Breast epithelium (tissue), 4 donors: ENCODE measurements at places on chromosomes 16 and 17.

- peak; percentile 48 for DNase-seq
These were observed 99.8 kb upstream of the CDH5 start for GRCh38 chr16:66266436-66267291.

- DNase-seq: peak; percentile 74
These were observed 7.7 kb downstream of the CCL3L1 start for GRCh38 chr17:36188891-36189306.

DNA sequence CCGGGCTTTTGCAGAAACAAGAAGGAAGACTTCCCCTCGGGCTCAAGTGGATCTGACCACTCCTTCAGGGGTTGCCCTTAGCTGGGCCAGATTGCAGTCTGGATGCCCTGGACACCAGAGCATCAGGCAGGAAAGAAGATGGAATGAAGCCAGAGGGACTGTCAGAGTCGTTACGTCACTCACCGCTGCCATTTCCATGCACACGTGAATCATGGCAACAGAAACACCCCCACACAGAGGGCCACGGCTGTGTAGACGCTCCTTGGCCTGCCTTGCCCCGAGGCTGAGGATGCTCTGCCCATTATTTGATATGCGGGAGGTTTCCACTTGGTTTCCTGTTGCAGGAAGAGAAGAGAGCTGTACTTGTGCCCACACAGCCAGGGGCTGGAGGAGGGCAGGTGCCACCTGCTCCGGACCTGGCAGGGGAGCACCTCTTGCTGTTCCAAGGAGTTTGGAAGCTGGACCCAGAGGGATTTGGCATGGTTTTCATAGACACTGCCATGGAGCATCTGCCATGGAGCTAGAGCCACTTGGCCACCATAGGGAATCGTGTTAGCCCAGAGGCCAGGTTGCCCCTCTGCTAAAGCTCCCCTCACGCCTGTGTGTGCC lies 29.4 kb downstream of the RBFOX3 start:
- no peak for DNase-seq

DNA sequence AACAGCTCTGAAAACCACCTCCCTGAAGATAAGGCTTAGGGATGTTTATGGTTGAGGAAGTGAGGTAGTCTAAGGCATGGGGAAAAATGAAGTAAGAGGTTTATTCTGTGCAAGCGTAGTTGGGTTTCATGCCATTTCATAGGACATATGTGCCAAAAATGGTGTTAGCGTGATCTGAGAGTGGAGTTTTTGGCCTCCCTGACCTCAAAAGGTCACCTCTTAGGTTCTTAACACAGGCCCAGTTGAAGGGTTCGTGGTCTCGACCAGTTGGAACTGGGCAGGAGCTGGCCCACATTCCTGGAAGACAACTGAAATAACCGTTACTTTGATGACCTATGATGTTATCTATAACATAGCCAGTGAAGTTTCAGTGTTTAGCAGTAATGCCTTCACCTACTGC lies 57.0 kb downstream of the MRTFB start:
- no peak for DNase-seq

- DNase-seq: no peak
These were observed 274.5 kb downstream of the GRIN2A start for GRCh38 chr16:9907752-9908151.

GRCh38 chr16:86457501-86458148 lies 52.7 kb upstream of the FOXF1 start:
- no peak for DNase-seq

DNA sequence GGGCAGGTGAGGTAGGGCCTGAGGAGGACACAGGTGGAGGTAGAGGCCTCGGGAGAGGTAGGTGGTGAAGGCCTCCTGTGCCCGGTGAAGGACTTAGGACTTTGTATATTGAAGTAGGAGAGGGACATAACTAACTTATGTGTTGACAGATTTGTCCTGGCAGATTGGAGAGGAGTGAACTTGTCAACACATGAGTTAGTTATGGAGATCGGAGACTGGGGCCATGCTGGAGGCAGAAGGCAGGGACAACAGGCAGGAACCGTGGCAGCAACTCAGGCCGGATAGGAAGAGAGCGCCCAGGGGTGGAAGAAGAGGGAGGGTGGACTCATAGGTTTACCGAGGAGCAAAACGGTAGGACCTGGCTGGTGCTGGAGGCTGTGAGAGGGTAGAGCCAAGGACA lies 18.4 kb downstream of the GLP2R start:
- DNase-seq: no peak

DNA sequence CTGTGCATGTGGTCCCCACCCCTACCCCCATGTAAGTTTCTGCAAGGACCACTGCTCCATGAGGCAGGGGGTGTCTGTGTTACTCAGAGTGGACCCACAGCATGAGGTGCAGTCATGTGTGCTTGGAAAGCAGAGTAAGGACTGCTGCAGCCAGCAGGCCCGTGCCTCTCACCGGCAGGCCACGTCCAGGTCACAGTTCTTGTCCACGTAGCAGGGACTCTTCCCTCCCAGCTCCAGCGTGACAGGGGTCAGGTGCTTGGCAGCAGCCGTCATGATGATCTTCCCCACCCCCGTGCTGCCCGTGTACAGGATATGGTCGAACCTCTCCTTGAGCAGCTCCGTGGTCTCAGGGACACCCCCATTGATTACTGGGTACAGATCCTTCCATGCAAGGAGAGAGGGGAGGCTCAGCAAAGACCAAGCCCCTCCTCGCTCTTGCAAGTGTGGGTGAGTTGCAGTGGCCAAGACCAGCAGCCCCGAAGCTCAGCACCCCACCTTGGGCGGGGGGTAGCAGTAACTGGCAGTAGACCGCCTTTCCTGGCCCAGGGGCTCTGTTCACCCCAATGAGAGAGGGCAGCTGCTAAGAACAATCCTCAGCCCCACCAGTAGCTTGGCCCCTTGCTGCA lies 6.2 kb downstream of the ALDH3A1 start:
- no peak for DNase-seq

GRCh38 chr17:73365301-73365874 lies 53.6 kb upstream of the CDC42EP4 start:
- DNase-seq: no peak

GRCh38 chr17:40345161-40345993 lies 19.2 kb downstream of the GJD3 start:
- peak; percentile 75 for DNase-seq

GRCh38 chr16:79100447-79100846 lies 500.1 kb downstream of the MAF start:
- DNase-seq: no peak

GRCh38 chr17:30173649-30174048 lies 57.0 kb downstream of the NSRP1 start:
- no peak for DNase-seq

DNA sequence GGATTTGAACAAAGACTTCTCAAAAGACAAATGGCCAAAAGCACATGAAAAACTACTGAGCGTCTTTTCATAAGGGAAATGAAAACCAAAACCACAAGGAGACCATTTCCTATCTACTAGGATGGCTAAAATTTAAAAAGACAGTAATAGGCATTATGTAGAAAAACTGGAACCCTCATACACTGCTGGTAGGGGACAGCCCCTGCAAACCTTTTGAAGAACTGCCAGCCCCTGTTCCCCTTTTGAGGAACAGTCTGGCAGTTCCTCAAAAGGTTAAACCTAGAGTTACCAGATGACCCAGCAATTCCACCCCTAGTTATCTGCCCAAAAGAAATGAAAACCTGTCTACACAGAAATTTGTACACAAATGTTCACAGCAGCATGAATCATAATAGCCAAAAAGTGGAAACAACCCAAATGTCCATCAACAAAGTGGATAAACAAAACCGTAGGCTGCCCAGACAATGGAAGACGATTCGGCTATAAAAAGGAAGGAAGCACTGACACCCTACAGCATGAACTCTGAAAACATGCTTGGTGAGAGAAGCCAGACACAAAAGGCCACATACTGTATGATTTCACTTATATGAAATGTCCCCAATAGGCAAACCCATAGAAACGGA lies 22.9 kb downstream of the CDIP1 start:
- DNase-seq: no peak

- DNase-seq: peak; percentile 72
These were observed 79.7 kb upstream of the NOL11 start for GRCh38 chr17:67637901-67638641.

DNA sequence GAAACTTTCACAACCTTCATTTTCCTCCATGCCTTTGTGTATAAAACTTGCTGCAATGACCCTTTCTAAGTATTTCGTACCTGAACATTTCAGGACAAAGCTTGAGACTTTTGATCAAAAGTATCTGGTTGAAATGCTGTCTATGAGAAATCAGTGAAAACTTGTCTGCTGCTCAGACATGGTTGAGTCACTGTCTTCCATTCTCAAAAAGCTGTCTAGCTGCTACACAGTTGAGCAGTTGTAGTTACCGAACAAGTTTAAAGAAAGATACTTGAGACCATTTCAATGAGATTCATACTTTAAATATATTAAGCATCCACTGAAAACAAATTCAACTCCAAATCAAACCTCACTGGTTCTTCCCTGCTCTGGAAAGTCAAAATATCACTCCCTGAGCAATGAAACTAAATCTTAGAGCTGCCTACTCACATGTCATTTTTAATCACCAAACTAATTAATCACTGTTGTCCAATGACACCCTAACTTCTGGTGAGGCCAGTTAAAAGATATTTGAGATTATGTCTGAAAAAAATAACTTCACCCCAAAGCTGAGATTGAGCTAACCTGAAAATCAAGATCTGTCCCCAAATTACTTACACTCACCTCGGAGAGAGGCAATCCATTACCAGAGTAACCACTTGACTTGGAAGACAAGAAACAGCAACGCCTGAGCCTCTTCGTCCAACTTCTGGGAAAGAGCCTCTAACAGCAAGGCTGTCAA lies 488 bp downstream of the TMEM100 start:
- no peak for DNase-seq

DNA sequence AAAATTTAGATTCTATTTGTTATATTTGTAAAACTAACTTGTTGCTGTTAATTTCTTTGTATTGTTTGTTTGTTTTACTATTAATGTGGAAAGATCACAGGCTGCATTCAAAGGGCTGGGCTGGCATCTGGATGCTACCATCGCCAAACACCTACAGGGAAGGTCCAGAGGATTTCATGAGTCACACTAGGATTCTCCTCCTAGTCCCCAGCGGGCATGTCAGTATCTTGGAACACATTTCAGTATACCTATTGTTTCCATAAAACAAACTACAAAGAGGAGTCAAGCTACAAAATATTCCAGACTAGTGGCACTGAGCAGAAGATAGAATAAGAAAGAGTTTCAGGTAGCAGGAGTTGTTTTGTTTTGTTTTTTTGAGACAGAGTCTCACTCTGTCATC lies 55.3 kb downstream of the NOG start:
- DNase-seq: no peak

DNA sequence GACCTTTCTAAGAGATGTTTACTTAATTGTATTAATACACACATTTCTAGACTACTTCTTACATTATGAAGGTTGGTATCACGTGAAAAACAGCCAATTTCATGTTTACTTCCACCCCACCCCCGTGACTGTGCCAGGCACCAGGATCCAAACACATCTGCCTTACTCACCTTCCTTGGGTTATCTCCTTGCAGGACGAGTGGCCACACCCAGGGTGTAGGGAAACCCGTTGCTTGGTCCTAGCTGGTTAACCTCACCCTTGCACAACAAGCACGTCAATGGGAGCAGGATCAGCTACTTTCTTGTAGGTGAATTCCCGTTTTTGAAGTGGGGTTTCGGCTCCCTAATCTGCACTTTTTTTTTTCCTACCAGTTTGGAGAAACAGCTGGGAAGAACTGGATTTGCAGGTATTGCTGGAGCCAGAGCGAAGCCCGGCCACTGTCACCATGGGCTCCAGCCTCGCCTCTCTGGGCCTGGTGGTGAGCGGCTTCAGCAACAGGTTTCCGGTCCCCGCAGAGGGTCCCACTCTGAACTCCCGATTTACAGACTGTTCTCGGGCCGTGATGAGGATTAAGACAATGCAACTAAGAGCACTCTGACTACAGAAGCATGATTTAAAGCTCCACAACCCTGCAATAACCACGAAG lies 2.1 kb upstream of the UBB start:
- DNase-seq: peak; percentile 35

GRCh38 chr17:60586288-60586974 lies 13.6 kb upstream of the PPM1D start:
- no peak for DNase-seq

DNA sequence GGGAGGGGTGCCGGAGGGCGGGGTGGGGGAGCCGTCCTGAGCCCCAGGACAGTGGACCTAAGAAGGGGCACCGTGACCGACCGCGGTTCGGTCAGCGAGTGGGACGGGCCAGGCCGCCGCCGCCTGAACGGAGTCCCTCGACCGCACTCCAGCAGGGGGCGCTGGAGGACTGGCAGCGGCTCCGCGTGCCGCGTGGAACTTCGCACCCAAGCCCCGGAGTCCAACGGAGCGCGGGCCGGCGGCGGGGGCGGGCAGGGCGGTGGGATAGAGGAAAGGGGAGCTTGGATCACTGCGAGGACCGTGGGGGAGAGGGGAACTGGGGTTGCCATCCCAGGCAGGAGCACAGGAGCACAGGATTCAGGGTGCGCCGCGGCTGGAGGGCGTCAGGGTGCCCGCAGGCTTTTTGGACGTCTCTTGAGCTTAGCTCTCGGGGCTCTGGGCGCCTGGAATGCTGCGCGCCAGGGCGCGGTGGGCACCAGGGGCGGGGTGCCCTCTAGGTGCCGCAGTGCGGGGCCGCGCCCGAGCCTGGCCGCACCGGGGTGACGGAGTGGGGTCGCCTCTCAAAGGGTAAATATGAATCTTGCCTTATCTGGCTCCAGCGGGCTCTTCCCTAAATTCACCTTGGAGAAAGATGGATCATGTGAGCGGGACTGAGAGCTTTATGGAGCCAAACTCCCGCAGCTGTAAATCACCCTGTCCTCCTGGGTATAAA lies 379 bp upstream of the OTOP2 start:
- peak; percentile 25 for DNase-seq

GRCh38 chr16:17446661-17447060 lies 24.1 kb downstream of the XYLT1 start:
- DNase-seq: no peak

DNA sequence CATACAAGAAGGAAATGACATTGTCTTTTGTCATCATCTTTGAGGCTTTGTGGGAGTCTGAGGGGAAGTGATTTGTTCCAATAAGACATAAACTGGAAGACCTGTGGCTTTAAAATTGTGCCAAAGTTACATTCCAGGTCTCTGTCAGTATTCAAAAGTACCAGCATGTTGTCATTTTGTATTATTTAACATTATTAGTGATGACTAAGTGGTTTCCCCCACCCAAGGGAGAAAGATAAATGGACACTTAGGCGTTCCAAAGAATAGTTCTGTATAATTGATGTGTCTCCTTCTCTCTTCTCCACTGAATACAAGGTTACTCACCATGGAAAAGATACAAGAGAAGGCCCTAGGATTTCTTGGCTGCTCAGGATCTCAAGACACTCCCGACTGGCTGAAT lies 3.8 kb downstream of the CFAP97D1 start:
- DNase-seq: no peak

GRCh38 chr16:84038469-84038868 lies 4.1 kb downstream of the SLC38A8 start:
- DNase-seq: no peak

DNA sequence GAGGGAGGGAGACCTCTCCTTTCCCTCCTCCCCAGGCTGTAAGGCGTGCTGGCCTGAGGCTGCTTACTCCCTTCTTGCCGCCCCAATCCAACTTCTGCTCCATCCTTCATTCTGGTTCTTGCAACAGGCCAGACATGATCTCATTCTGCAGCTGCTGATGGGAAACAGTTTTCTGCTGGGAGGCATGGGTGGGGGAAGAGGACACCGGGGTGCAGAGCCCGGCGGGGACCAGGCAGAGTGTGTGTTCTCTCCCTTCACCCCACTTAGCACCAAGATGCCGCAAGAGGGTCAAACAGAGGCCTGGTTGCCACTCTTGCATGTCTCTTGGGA lies 1.4 kb downstream of the SARM1 start:
- DNase-seq: no peak

GRCh38 chr17:51597345-51597744 lies 337.0 kb downstream of the UTP18 start:
- DNase-seq: no peak

- no peak for DNase-seq
These were observed 126.8 kb downstream of the ZFHX3 start for GRCh38 chr16:72921106-72921505.
